Heart right ventricle (tissue), 16 donors: ENCODE measurements at places on chromosomes 1 and 21. TPM values are rescaled to one million over a fixed set of nuclear protein-coding genes. Genes with fewer than 3 reads are reported as not detected.

DNA sequence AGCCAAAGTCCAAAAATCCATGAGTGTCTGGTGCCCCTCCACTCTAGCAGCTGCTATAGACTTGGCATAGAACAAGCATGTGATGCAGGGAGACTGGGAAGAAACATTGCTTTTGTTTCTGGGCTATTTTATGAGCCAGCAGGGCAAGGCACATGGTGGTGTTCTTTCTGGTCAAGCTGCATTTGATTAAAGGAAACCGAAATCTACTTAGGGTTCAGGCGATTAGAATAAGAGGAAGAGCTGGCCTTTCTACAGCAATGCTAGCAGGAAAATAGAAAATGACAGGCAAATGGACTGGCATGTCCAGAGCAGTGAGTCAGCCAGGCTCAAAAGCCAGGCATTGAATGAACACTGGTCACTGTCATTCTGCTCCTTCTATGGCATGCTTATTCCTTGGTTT lies 28.5 kb upstream of the ARHGAP29 start:
- peak overlapping the region; percentile 23 for H3K27ac ChIP-seq
- no peak for DNase-seq
- no peak overlapping the region for H3K4me3 ChIP-seq
- no peaks in the 10 kb centered on the region for H3K36me3 ChIP-seq
- no peaks in the 10 kb centered on the region for H3K4me1 ChIP-seq

DNA sequence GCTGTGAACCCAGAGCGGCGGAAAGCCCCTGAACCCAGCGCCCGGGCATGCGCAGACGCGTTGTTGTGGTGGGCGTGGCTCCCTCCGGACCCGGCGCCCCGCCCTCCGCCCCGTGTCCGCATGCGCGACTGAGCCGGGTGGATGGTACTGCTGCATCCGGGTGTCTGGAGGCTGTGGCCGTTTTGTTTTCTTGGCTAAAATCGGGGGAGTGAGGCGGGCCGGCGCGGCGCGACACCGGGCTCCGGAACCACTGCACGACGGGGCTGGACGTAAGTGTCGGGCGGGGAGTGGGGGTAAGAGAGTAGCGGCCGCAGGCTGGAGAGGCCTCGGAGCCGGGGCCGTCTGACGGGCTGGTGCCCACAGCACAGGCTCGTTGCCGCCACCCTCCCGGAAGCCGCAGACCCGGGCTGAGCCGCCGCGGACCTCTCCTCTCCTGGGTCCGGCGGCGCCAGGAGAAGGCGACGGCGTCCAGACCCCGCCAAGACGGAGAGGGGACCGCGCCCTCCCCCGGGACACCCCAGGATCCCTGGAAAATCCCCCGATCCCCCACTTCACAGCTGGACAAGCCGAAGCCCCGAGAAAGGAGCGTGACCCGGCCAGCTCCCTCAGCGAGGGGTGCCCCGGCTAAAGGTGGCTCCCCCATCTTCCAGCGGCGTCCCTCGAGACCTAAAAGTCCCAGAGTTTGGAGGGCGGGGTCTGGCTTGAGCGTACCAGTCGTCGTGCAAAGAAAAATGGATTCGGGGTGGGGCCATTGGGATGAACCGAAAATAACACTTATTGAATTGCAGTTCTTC lies at the start of gene TMEM50A:
Gene TMEM50A, plus strand, starts transcription at position 147 of the 794 bp plus-strand sequence. CDS start 2,153 bp downstream, outside the sequence.
- peak; percentile 92 for DNase-seq
- H3K4me1 ChIP-seq: peaks cover 26% of the 10 kb centered on the region
- peaks cover 13% of the 10 kb centered on the region for H3K36me3 ChIP-seq
- H3K27ac ChIP-seq: peak within 1 kb of the TSS; percentile 98

DNA sequence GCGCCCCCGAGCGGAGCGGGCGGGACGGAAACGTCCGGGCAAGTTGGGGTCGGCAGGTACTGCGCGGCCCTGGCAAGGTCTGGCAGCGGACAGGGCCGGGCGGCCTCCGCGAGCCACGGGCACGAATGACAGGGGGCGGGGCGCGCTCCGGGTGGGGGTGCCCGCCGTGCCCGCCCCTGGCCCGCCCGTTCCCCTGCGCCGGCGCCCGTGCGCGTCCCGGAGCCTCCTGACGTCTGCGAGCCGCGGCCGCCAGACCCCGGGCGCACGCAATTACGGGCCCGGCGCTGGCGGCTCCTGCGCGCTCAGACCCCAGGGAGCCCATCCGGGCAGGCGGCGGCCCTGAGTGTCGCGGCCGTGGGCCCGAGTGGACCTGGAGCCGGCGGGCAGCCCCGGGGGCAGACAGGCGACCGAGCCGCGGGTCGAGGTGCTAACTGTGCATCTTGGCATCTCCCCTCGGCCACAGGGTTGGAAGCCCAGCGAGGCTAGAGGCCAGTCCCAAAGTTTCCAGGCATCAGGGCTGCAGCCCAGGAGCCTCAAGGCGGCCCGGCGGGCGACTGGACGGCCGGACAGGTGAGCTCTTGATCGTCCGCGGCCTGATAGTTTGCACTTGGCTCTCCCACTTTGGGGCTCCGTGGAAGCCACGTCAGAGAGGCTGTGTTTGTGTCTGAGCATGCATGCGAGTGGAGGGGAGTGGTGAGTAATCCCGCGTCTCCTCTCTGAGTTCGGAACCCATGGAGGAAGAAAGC lies 918 bp downstream of the MIB2 start:
- H3K4me1 ChIP-seq: peaks cover 49% of the 10 kb centered on the region
- peaks cover 16% of the 10 kb centered on the region for H3K36me3 ChIP-seq
- no peaks in the 10 kb centered on the region for H3K27me3 ChIP-seq
- no peak for DNase-seq

DNA sequence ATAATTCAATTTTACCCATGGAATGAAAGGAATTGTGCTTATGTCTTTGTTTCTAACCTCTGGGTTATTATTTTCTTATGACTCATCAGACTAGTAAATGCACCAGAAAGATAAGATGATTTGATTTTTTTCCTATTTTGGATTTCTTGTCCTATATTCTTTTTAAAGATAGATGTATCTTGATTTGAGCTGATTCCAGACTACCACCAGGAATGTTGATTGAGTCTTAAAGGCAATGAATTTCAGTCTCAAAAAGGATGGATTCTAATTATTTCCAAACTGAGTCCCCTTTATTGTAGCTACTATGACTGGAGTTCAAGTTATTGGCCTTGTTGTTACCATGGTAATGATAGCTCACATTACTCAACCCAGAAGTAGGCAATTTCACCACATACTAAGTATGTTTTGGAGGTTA lies 95.8 kb upstream of the RGS4 start:
- H3K27ac ChIP-seq: no peak overlapping the region
- no peaks in the 10 kb centered on the region for H3K36me3 ChIP-seq
- no peak overlapping the region for H3K4me3 ChIP-seq
- H3K27me3 ChIP-seq: no peaks in the 10 kb centered on the region

DNA sequence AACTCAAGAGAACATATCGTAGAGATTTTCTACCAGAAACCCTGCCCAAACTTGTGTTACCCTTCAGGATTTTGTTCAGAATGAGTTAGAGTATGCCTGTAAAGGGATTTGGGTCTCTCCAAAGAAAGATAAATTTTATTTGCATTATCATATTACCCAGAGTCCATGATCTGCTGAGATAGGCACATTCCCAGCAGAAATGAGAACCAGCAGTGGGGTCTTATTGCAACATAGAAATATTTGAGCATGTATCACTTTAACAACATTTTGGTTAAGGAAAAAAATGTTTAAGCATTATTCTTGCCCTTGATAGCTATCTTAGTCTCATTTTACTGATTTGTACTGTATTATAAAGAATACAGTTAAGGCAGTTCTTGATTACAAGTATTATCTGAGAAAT lies 10.6 kb downstream of the VCAM1 start:
- H3K4me1 ChIP-seq: no peaks in the 10 kb centered on the region
- H3K27me3 ChIP-seq: no peaks in the 10 kb centered on the region
- no peak overlapping the region for H3K4me3 ChIP-seq
- no peaks in the 10 kb centered on the region for H3K36me3 ChIP-seq

GRCh38 chr1:71653952-71654351 lies 573.1 kb upstream of the ZRANB2 start:
- no peaks in the 10 kb centered on the region for H3K4me1 ChIP-seq
- H3K36me3 ChIP-seq: no peaks in the 10 kb centered on the region
- no peaks in the 10 kb centered on the region for H3K27me3 ChIP-seq
- DNase-seq: no peak
- H3K4me3 ChIP-seq: no peak overlapping the region
- no peak overlapping the region for H3K27ac ChIP-seq

CCDC17 gene
- 0.80 TPM for total RNA-seq

TRIM58 gene
- total RNA-seq: 0.85 TPM

ZMYM1 gene
- 6.0 TPM for total RNA-seq
